B cell (primary cell): ENCODE measurements at places on chromosomes 11 and 22.

DNA sequence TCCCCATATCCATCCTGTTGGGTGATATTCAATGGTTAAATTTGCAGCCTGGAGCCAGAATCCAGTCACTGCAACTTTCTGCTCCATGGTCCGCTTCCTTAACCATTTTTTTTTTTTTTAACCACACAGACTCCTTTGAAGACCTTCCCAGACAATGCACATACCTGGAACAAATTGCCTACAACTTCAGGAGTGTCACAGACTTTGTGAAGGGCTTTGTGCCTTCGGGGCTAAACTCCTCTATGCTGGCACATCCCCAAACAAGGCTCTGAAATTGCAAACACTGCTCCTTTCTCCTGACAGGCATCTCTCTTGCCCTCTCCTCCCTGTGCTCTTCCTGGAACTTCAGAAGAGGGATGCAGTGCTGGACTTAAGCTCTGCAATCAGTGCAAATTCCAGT, 40.6 kb downstream of the TENM4 start:
- H3K27ac ChIP-seq, result no peak overlapping the region
- no peaks in the 10 kb centered on the region for H3K27me3 ChIP-seq
- H3K4me1 ChIP-seq, result no peaks in the 10 kb centered on the region
- H3K36me3 ChIP-seq, result no peaks in the 10 kb centered on the region
- no peak for DNase-seq

GRCh38 chr11:77647654-77648305, 10.2 kb upstream of the CLNS1A start:
- H3K4me1 ChIP-seq, result no peaks in the 10 kb centered on the region
- no peak for DNase-seq
- no peaks in the 10 kb centered on the region for H3K36me3 ChIP-seq
- H3K4me3 ChIP-seq, result no peak overlapping the region
- H3K27me3 ChIP-seq, result peaks cover 7% of the 10 kb centered on the region

DNA sequence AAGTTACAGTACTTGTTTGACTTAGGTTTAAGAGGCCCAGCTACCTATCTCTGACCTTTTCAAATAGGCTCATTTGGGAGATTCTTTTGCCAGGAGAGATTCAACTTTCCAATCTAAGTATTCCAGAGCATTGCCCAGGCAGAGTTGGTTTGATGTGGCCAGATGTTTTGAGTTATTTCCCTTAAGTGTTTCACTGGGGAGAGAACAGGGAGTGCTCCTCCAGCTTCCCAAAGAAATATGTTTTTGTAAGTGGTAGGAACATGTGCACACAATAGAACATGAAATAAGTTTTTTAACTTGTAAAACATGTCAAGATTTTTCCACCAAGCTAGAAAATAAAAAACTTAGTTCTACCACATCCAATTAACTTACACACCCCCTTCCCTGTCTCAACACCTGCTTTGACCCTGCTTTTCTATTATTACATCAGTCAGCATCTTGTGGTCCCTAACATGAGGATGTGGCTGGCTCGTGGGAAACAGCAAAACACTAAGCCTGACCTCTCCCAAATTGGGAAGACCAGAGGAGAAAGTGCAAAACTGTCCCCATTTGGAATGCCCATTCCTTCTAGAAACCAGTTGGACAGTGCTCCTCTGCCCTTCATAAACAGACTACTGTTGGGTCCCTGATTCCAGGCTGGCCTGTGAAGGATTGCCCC, 70.4 kb upstream of the RASSF10 start:
- no peaks in the 10 kb centered on the region for H3K4me1 ChIP-seq
- no peaks in the 10 kb centered on the region for H3K27me3 ChIP-seq
- no peak overlapping the region for H3K27ac ChIP-seq
- DNase-seq, result no peak

DNA sequence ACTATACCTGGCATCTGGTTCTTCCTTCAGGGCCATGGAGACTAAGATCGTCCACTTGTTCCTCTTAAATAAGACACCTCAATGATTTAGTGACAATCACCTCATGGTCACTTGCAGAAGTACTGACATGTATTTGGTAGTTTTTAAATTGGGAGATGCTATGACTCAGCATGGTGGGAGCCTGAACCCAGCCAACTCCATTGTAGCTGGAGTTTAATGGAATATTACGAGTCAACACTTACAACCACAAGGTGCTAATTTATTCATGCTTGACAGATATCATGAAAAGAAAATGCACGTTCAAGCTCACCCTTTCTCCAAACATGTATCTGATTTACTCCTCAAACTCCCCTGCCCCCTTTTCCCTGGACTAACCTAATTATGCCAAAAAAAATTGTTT, 16.6 kb upstream of the APOL3 start:
- H3K27me3 ChIP-seq, result no peaks in the 10 kb centered on the region
- H3K27ac ChIP-seq, result no peak overlapping the region
- H3K36me3 ChIP-seq, result no peaks in the 10 kb centered on the region

DNA sequence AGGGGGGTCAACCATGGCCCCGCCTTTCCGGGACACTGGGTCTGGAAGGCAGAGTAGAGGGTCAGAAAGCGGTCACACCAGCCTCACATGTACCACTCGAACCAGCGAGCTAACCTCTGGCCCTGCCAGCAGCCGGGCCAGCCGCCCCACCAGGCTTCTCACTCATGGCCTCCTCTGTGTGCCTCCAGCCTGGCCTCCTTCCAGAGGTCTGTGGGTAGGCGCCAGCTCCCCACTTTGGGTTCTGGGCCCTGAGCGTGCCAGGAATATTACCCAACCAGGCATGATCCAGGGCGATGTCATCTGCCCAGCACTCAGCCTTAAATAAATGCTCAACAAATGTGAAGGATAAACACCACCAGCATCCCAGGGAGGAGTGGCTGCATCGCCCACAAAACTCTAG, 5.8 kb downstream of the SCUBE1 start:
- no peaks in the 10 kb centered on the region for H3K36me3 ChIP-seq
- DNase-seq, result no peak
- no peaks in the 10 kb centered on the region for H3K27me3 ChIP-seq
- H3K27ac ChIP-seq, result no peak overlapping the region
- no peaks in the 10 kb centered on the region for H3K4me1 ChIP-seq
- no peak overlapping the region for H3K4me3 ChIP-seq

GRCh38 chr11:7422544-7423331, 62.6 kb upstream of the OLFML1 start:
- no peak overlapping the region for H3K4me3 ChIP-seq
- no peak overlapping the region for H3K27ac ChIP-seq
- no peaks in the 10 kb centered on the region for H3K4me1 ChIP-seq
- no peak for DNase-seq
- no peaks in the 10 kb centered on the region for H3K27me3 ChIP-seq
- H3K36me3 ChIP-seq, result no peaks in the 10 kb centered on the region

GRCh38 chr11:95661162-95661561, 128.4 kb downstream of the FAM76B start:
- no peak for DNase-seq
- no peak overlapping the region for H3K27ac ChIP-seq
- no peak overlapping the region for H3K4me3 ChIP-seq
- H3K36me3 ChIP-seq, result no peaks in the 10 kb centered on the region
- H3K27me3 ChIP-seq, result no peaks in the 10 kb centered on the region
- H3K4me1 ChIP-seq, result no peaks in the 10 kb centered on the region

DNA sequence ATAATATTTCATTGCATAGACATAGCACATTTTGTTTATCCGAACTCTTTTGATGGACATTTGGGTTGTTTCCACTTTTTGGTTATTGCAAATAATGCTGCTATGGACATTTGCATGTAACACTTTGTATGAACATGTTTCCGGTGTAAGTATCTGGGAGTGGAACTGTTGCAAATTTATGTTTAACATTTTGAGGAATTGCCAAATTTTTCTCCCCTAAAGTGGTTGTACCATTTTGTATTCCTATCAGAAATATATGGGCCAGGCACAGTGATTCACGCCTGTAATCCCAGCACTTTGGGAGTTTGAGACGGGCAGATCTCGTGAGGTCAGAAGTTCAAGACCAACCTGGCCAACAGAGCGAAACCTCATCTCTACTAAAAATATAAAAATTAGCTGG, 16.0 kb downstream of the QSER1 start:
- DNase-seq, result no peak
- H3K4me1 ChIP-seq, result no peaks in the 10 kb centered on the region
- H3K27me3 ChIP-seq, result no peaks in the 10 kb centered on the region
- H3K27ac ChIP-seq, result no peak overlapping the region

DNA sequence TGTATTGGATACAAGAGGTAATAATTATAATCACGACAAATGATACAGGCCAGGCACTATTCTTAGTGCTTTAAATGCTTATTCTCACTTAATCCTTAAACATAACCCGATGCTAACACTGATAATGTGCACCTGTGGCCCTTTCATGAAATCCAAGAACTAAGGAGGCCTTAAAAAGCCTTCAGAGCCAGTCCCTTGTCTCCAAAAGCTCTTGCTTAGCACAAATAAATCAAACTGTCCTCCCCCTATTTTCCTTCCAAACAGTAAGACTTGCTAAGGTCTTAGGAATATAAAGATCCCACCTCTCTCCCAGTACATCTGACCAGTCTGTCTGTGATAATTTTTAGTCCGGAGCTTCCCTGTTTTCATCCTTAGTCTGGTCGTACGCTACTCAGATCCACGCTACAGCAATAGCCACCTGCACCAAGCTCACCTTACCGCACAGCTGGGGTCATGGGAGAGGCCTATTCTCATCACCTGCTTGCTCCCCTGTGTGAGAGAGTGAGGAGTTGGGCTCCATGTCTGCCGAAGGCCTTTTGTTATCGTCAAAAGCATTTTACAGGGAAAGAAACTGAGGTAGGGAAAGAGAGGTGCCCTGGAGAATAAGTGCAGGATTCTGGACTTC, 16.9 kb downstream of the FXYD6 start:
- H3K27ac ChIP-seq, result no peak overlapping the region
- H3K36me3 ChIP-seq, result no peaks in the 10 kb centered on the region
- H3K27me3 ChIP-seq, result no peaks in the 10 kb centered on the region
- no peaks in the 10 kb centered on the region for H3K4me1 ChIP-seq

DNA sequence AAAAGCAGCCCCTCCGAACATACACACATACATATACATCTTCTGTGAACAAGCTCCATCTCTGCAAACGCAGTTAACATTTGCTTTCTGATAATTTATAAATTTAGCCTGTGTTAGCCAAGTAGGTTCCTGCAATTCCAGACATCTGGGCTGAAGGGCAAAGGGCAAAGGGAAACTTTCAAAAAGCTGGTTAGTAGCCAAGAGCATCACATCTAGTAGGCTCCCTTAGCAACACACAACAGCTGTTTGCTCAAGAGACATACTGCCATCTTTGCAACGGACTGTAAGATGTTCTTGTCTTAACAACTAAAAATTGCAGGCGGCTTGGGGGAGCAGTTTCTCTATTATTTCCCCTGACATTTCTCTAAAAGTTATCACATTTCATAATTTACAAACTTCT, 134.9 kb downstream of the RBFOX2 start:
- no peak overlapping the region for H3K4me3 ChIP-seq
- H3K27me3 ChIP-seq, result no peaks in the 10 kb centered on the region
- H3K27ac ChIP-seq, result no peak overlapping the region
- no peaks in the 10 kb centered on the region for H3K36me3 ChIP-seq
- DNase-seq, result no peak

DNA sequence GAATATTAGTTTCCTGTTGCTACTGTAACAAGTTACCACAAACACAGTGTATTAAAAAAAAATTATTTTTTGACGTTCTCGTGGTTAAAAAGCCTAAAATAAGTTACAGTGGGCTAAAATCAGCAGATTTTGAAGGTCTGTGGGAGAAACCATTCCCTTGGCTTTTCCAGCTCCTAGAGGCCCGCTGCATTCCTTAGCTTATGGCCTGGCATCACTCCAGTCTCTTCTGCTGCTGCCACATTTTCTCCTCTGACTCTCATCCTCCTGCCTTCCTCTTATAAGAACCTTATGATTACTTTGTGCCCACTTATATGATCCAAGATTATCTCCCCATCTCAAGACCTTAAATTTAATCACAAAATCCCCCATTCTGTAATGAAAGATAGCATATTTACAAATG, 392.7 kb downstream of the GUCY1A2 start:
- no peaks in the 10 kb centered on the region for H3K27me3 ChIP-seq
- H3K4me1 ChIP-seq, result no peaks in the 10 kb centered on the region
- no peak overlapping the region for H3K27ac ChIP-seq
- H3K36me3 ChIP-seq, result no peaks in the 10 kb centered on the region
- DNase-seq, result no peak
- H3K4me3 ChIP-seq, result no peak overlapping the region

GRCh38 chr22:45212306-45212709, 28.4 kb downstream of the KIAA0930 start:
- H3K4me1 ChIP-seq, result peaks cover 6% of the 10 kb centered on the region
- DNase-seq, result no peak
- no peaks in the 10 kb centered on the region for H3K27me3 ChIP-seq

- H3K4me3 ChIP-seq, result no peak overlapping the region
- no peaks in the 10 kb centered on the region for H3K4me1 ChIP-seq
- no peak for DNase-seq
- H3K27me3 ChIP-seq, result no peaks in the 10 kb centered on the region
- H3K27ac ChIP-seq, result no peak overlapping the region
- no peaks in the 10 kb centered on the region for H3K36me3 ChIP-seq
Observed at GRCh38 chr11:99325847-99326246, 305.1 kb downstream of the CNTN5 start.

GRCh38 chr22:40425082-40425481, 54.7 kb downstream of the SGSM3 start:
- DNase-seq, result no peak
- no peak overlapping the region for H3K4me3 ChIP-seq
- no peak overlapping the region for H3K27ac ChIP-seq
- H3K4me1 ChIP-seq, result peaks cover 11% of the 10 kb centered on the region
- no peaks in the 10 kb centered on the region for H3K27me3 ChIP-seq

- H3K27me3 ChIP-seq, result peaks cover 12% of the 10 kb centered on the region
- no peak for DNase-seq
- H3K36me3 ChIP-seq, result no peaks in the 10 kb centered on the region
- H3K27ac ChIP-seq, result no peak overlapping the region
- H3K4me3 ChIP-seq, result no peak overlapping the region
- no peaks in the 10 kb centered on the region for H3K4me1 ChIP-seq
Observed at GRCh38 chr11:76316726-76317125, 64.2 kb downstream of the THAP12 start.

GRCh38 chr11:10400856-10401255, 54.2 kb upstream of the AMPD3 start:
- H3K4me1 ChIP-seq, result no peaks in the 10 kb centered on the region
- DNase-seq, result no peak
- H3K27ac ChIP-seq, result no peak overlapping the region
- no peak overlapping the region for H3K4me3 ChIP-seq
- H3K27me3 ChIP-seq, result no peaks in the 10 kb centered on the region

DNA sequence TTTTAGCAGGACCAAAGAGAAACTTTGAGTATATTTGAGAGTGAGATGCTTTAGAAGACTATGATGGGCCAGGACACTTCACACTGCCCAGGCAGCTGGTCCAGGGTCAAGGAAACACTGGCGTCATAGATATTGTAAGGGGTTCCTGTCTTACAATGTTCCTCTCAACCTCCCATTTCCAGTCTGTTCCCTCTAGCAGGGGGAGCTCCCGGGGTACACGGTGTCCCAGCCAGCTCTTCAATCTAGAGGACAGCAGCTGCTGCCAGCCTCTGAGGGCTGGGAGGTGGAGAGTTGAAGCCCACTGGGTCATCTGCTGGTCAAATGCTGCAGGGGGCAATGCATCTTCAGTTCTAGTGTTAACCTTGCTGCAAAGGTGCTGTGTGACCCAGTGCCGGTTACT, 40.7 kb upstream of the TIMP3 start:
- H3K4me1 ChIP-seq, result no peaks in the 10 kb centered on the region
- DNase-seq, result no peak
- no peak overlapping the region for H3K4me3 ChIP-seq
